ENCODE measurements at places on chromosomes 16 and 17. TPM values are rescaled to one million over a fixed set of nuclear protein-coding genes. Genes with fewer than 3 reads are reported as not detected.

Gene CCDC78
- polyA plus RNA-seq: 1.5 TPM

Gene BTBD17
- polyA plus RNA-seq: not detected

Gene KRTAP1-5
- 0.09 TPM for polyA plus RNA-seq

Gene KRT32
- not detected for polyA plus RNA-seq

Gene DHRS7C
- polyA plus RNA-seq: not detected

Gene SRCIN1
- 19.8 TPM for polyA plus RNA-seq

Gene HID1
- polyA plus RNA-seq: 17.1 TPM

Gene HSD17B1
- polyA plus RNA-seq: 0.34 TPM

Gene CCDC144A
- polyA plus RNA-seq: not detected

Gene SLC13A2
- polyA plus RNA-seq: not detected

Gene KRT17
- polyA plus RNA-seq: 0.38 TPM

Gene MT1H
- not detected for polyA plus RNA-seq

Gene RSPRY1
- 61.0 TPM for polyA plus RNA-seq

Gene MMP28
- polyA plus RNA-seq: not detected

Gene MTSS2
- 242 TPM for polyA plus RNA-seq

Gene CTDNEP1
- 126 TPM for polyA plus RNA-seq

Gene SMIM36
- not detected for polyA plus RNA-seq
